ENCODE measurements at places on chromosomes 5 and 9.

GRCh38 chr5:181133610-181134231 lies 2.8 kb upstream of the OR2V1 start:
- no peak for DNase-seq

DNA sequence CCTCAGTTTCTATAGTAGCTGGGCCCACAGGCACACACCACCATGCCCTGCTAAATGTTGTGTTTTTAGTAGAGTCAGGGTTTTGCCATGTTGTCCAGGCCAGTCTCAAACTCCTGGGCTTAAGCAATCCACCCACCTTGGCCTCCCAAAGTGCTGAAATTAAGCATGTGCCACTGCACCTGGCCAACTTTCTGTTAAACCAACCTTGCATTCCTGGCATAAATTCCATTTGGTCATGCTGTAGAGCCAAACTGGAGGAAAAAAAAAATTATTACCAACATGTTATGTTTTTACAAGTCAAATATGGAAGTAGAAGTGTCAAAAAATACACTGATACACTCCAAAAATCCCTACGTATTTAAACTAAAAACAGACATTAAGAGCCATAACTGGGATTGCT lies 54.1 kb downstream of the ERMP1 start:
- no peak for DNase-seq

DNA sequence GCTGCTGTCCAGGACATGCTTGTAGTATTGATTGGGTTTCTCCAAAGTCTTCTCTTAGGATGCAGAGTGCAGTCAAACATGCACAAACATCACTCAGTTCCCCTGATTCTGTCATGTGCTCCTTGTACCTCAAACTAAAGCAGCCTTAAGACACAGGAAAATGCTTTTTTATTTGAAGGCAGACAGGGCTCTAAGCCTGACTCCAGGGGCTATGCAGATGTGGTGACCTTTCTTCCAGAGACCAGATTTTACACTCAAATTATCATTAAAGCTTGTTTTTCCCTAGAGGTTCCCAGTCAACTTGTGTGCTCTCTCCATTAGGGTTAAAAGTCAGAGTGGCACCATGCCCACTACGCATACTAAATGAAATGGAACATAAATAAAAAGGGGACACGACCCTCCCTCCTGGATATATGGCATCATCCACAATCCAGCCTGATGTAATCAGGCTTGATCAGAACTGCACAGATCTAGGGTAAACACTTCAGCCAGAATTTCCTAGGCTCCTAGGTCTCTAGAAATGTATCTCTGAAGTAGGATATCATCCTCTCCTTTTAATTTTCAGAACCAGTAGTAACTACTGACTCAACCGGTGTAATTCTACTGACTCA lies 771.1 kb downstream of the NR2F1-AS1 start:
- no peak for DNase-seq

DNA sequence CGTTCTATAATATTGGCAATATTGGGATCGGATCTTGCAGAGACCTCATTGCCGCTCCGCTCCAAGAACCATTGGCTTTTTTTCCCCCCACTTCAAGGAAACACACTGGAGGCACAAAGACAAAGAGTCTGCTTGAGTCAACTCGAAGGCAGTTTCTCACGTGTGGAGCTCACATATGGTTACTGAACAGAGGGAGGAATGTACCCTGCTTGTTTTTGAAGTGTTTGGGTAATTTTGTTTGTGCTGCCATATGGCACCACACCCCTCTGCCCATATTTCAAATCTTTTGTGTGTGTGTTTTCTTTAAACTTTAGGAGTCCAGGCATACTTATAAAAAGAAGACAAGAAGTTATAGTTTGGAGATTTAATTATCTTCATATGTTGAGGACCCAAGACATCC lies 595.9 kb downstream of the DTWD2 start:
- no peak for DNase-seq

- peak; percentile 30 for DNase-seq
Observed at GRCh38 chr5:141848744-141849414, 29.3 kb downstream of the PCDH1 start.

GRCh38 chr5:142655339-142656267 lies 30.3 kb downstream of the FGF1 start:
- DNase-seq = peak; percentile 50

GRCh38 chr5:108935611-108936010 lies 187.9 kb downstream of the FER start:
- DNase-seq = no peak

DNA sequence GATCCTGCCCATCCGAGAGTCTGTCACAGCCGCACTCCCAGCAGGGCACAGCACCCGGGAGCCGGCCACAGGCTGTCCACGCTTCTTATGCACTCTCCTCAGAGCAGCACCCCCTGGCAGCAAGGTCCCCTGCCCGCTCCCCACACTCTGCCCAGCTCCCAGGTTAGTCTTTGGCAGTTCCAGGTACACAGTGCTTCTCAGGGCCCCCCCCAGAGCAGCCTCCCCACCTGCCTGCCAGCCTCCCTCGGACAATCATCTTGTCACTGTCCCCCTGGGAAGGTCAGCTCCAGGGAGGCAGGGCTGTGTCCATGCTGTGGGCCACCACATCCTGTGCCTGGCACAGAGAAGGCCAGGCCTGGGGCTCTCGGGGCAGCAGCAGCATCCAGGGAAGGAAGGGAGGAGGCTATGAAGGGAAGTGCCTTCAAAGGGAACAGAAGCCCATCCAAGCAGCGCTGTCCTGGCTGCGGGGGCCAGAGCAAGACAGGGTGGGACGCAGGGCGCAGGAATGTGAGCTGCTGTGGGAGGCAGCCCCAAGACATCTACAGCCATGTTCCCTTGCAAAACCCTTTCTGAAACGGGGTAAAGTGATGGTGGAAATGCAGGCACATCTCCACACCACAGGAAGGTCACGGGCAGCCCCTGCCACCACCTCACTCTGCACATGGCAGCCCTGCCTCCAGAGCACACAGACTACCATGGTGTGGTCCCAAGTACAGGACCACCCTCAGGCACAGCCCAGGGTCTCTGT lies 68.6 kb upstream of the ADAMTS2 start:
- no peak for DNase-seq

DNA sequence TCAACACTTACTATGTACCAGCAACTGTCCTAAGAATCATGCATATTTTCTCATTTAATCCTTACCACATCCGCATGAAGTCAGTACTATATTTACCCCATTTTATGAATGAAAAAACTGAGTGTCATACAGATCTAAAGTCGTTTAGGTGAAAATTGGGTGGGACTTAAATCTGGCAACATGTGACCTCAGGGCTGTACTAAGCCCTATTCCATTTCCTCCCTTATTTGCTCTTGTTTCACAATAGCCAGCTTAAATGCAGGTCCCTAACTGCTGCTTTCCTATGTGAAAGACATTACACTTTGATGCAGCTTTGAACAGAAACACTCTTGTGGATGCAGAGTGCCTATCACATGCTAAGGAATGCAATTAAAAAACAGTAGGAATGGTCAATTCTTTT lies 2.5 kb upstream of the RAB14 start:
- no peak for DNase-seq

DNA sequence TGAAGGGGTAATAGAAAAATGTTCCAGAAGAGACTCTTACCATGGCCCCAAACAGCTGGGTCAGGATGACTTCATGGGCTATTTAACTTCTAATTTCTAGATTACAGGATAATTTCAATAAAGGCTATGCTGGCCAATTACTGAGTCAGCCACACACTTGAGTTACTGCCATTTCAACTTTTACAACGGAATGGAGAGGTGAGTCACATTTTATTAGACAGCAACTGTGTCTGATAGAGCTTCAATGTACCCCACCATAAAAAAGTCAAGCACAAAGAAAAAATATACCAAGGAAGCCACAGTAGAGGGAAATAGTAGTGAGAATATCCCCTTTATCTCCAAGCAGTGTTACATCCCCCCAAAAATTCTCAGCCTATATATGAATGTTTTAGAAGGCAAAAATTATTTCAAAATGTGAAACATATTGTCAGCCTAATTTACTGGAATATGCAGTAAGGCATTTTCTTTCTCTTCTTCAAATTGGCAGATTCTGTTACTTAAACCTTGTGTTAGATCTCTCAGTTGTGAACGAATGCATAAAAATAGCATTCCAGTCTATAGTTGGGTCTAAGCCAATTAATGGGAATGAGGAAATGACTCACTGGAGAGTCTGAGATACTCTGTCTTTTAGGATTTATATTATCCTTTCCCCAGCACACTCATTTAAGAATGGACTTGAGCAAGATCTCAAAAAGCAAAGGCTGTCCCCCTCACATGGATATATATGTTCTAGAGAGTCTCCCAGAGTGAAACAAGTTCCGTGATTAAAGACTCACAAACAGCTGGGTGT lies 47.1 kb upstream of the RAI14 start:
- no peak for DNase-seq
